ENCODE measurements at places on chromosomes 12 and 14.

- no peak for DNase-seq
These were observed 29.5 kb upstream of the MSRB3 start for GRCh38 chr12:65248656-65249633.

GRCh38 chr12:41271489-41271888 lies 83.4 kb downstream of the PDZRN4 start:
- DNase-seq, result no peak

DNA sequence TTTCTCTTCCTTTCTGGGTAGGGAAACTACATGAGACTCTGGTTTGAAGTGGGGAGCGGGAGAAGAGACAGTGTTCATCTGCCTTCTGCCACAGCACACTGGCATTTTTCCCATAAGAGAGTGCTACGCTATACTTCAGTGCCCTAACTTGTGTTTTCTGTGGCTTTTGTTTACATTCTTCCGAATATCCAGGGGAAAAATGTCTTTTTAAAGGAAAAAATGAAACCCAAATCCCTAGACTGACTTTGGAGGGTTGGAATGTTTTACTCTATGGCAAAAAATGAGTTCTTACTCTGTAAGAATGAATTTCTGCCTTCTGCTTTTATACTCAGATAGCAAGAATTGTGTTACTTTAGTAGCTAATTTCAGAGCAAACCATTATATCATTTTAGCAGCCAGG lies 88.1 kb upstream of the TMEM263 start:
- DNase-seq, result no peak

DNA sequence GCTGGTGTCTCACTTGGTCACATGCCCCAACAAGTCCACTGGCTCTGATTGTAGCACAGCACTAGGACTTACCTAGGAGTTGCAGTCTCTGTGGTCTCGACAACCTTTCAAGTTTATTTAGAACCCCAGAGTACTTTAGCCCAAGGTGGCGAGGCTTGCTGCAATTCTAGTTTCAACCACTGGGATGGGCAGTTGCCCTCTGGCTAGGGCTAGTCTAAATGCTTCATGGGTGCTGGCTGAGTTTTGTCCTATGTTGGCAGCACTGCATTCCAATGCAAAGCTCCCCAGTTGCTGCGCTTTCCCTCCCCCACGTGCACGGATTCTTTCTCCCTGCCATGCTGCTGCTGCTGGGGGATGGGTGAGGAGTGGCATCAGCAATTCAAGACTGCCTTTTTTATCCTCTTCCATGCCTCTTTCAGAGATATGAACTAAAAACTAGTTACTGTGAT lies 207.9 kb downstream of the SYNE2 start:
- no peak for DNase-seq

DNA sequence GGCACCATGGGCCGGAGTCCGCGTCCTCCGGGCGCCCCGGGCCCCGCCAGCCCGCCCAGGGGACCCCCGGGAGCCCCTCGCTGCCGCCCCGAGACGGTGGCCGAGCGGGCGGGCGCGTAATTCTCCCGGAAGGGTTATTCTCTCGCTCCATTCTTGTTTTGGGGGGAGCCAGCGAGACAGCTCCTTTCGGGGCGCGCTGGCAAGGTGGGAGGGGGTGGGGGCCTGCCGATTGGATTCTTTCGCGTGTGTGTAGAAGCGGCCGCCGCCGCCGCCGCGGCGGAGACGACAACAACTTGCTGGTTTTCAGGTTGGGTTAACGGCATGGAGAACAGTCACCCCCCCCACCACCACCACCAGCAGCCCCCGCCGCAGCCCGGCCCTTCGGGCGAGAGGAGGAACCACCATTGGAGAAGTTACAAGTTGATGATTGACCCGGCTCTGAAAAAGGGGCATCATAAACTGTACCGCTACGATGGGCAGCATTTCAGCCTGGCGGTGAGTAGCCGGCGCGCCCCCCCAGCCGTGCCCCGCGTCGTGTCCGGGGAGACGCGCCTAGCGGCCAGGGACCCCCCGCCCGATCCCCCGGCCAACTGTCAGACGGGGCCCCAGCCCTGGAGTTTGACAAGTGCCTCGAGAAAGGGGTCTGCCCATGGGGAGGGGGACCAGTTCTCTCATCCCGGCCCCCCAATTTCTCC lies 755 bp downstream of the SETD1B start:
- DNase-seq, result no peak

- DNase-seq, result no peak
These were observed at the start of gene TCL1A for GRCh38 chr14:95713596-95714371. Gene TCL1A, minus strand, starts transcription at chr14:95714125. Its CDS starts 59 bp downstream, at chr14:95714066.

DNA sequence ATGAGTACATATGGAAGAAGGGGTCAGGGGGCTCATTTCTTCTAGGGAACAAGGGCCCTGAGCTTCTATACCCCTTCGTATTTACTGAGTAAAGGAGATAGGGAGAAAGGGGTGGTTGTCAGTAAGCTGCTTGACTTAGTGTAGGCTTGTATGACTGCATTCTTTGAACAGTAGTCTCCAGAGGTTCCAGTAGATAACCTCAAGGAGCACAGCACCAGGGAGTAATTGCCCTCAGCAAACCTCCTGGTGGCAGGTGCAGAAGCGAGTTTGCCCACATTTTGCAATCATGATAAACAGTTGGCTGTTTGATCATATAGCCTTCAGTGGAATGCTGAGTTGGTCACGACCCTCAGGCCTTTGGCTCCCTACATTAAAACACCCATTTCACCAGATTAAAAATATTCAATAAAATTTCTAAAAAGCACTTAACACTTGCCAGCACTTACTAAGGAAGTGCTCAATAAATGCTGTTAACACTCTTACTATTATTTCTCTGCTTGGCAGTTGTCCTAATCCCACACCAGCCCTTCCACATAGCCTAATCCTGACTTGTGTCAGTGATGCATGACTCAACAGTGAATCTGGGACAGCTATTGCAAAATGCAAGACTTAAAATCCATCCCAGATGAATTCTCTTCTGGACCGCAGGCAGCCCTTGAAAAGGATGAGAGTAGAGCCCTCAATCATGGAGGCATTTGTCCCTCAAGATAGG lies 3.7 kb upstream of the DHRS4L2 start:
- DNase-seq, result no peak

DNA sequence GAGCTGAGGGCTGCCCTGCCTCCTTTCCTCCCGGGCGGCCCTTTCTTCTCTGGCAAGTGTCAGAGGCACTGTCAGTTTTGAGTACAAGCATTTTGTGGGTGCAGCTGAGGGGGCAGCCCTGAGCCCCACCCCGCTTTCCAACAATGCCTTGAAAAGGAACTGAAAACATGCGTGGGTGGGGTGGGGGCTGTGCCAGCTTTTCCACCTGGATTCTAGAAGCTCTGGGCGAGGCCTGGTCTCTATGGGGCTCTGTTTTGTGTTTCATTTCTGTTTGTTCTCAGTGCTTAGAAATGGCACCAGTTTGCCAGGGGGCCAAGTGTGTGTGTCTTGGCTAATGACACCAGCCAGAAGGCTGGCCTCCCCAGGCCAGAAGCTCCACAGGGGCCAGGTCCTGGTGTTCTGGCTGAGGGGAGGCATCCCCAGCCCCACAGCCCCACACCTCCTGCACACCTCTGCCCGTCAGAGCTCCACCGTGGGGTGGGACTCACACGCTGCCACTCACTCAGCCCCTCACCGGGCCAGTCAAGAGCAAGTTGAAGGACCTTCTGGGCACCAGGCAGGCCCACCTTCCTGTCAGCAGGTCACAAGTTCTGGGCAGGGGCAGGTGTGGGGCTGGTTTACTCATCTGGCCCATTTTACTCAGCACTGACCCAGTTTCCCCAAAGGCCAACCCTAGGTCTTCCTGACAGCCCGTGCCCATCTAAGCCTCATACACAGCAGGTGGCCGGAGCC lies 155.1 kb downstream of the CALM1 start:
- DNase-seq, result no peak
